Smooth muscle cell of trachea (primary cell): ENCODE measurements at places on chromosomes 5 and 9. TPM values are rescaled to one million over a fixed set of nuclear protein-coding genes. Genes with fewer than 3 reads are reported as not detected.

SLC34A1 gene
- not detected in 2 replicates for total RNA-seq

RNF180 gene
- total RNA-seq, result 0.83 and 2.0 TPM in 2 replicates

TMOD1 gene
- total RNA-seq, result under 0.01 and 0.17 TPM in 2 replicates

CCL27 gene
- 0.15 and 0.17 TPM in 2 replicates for total RNA-seq

CCDC152 gene
- total RNA-seq, result 5.8 and 8.0 TPM in 2 replicates

GRXCR2 gene
- total RNA-seq, result not detected in 2 replicates

S1PR3 gene
- total RNA-seq, result 12.8 and 30.9 TPM in 2 replicates

PRLR gene
- total RNA-seq, result under 0.01 and 0.17 TPM in 2 replicates

PCDHA3 gene
- 0.15 and 0.17 TPM in 2 replicates for total RNA-seq

STPG3 gene
- total RNA-seq, result 0.66 TPM in 1 of 2 replicates, not detected in the other

MROH2B gene
- not detected in 2 replicates for total RNA-seq

TMEM167A gene
- total RNA-seq, result 58.4 and 78.0 TPM in 2 replicates

TYRP1 gene
- not detected in 2 replicates for total RNA-seq

TMEM215 gene
- not detected in 2 replicates for total RNA-seq

GRIA1 gene
- total RNA-seq, result under 0.01 and 0.50 TPM in 2 replicates
